Stimulated activated CD8-positive, alpha-beta memory T cell treated with anti-CD3 and anti-CD28 coated beads, Interleukin-7, amount 100 ng/mL, for 1 hour (primary cell): ENCODE measurements at places on chromosomes 5 and 9.
A peak's percentile ranks its signal among the peaks of the same experiment; 100 is the strongest.

GRCh38 chr9:77475641-77476473, 172.3 kb downstream of the GNA14 start:
- peak; percentile 10 for DNase-seq

GRCh38 chr5:58460002-58460731, at the start of gene PLK2:
Gene PLK2 (minus strand): TSS chr5:58460086. CDS start chr5:58459959, 127 bp downstream.
- peak; percentile 86 for DNase-seq

DNA sequence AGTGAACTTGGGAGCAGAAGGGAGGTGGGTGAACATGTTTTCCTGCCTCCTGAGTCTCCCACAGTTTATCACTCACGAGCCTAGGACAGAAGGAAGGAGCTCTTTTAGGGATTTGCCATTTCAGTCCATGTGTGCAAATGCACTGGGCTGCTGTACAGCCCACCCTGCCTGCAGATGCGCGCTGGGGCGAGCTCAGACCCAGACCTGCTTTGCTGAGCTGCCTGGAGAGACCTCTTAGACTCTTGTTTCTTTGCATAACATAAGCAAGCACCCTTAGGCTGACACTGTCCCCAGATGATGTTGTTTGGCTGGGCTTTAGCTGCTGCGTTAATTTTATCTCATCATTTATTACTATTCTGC, 199.0 kb downstream of the CACNA1B start:
- DNase-seq: no peak

GRCh38 chr9:107208121-107208520, 75.0 kb upstream of the RAD23B start:
- DNase-seq: no peak

DNA sequence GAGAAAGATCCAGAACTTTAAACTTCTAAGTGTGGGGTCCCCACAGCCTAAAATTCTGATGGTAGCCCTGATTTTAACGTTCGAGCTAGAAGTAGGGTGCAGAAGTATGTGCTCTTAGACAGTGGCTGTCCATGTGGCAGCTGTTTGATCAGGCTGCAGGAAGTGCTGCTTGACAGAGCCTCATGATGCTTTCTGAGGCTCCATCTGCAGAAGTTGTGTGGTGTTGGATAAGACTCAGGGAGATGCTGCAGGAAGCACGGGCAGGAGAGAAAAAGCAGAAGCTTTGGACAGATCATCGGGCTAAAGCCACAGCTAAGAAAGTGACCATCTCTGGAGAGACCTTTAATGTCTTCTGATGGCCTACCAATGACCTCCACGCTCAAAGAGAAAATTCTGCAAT, 8.1 kb downstream of the MTMR12 start:
- no peak for DNase-seq

DNA sequence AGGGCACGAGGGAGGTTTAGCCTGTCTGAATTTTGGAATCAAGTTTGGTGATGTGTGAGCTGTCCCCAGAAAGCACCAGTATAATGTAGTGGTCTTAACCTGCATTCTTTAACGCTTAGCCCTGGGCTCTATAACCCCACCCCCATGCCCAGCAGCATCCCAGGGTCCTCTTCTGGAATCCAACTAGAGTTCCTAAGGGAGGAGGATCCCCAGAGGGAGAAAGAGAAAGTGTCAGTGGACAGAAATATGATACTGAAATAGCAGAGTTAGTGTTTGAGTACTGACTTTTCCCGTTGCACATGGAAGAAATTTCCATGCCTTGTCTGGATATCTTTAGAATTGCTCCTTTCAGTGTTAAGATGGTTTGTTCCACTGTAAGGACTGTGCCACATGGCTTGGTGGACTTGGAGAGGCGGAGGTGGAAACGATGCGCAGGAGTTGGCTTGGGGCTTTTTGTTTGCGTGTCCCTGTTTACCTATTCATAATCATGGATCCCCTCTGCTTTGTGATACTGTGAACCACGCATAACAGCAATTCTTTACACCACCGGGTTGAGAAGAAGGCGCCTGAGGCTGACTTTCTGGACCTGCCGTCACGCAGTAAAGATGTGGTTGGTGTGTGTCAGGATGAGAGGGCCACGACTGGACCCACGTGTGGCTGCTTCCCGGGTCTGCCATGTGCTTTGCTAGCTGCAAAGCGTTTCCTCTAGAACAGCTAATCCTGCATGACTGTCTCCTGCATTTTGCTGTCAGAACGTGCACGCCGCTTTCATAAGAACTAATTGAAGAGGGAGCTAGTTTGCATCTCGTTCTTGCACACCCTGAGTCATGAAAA, 142.3 kb downstream of the SMARCA2 start:
- DNase-seq: no peak

GRCh38 chr9:120842685-120843485, at the start of gene PSMD5:
Gene PSMD5 (minus strand): TSS chr9:120842922. CDS start chr9:120842909, 13 bp downstream.
- DNase-seq: peak; percentile 86
